ENCODE measurements at places on chromosomes 16 and 17.

DNA sequence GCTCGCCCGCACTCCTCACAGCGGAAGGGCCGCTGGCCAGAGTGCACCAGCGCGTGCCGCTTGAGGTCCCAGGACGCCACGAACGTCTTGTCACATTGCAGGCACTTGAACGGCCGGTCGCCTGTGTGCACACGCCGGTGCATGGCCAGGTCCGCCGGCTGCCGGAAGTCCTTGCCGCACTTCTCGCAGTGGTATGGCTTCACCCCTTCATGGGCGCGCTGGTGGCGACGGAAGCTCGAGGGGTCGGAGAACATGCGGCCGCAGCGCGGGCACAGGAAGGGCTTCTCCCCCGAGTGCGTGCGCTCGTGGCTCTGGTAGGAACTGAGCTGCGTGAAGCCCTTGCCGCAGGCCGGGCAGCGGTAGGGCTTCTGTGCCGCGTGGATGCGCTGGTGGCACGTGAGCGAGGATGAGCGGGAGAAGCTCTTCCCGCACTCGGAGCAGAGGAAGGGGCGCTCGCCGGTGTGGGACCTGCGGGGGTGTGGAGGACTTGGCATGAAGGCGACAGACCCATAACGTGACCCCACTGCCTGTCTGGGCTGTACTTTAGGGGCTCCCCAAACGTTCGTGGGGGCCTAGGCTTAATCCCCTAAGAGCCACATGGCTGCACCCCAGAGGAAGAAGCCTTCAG is 12.1 kb downstream of the ZNF668 start:
- DNase-seq: no peak

- DNase-seq: no peak
Measured at GRCh38 chr16:87604634-87605111, 2.4 kb downstream of the JPH3 start.

GRCh38 chr17:63774141-63774968 is at the start of gene DDX42:
Gene DDX42, plus strand, starts transcription at chr17:63774170. Its CDS starts 12,880 bp downstream, at chr17:63787050.
- no peak for DNase-seq

- no peak for DNase-seq
Measured at GRCh38 chr16:87389245-87389644, 2.9 kb upstream of the MAP1LC3B start.

GRCh38 chr17:8459831-8460230 is 24.1 kb downstream of the NDEL1 start:
- no peak for DNase-seq

DNA sequence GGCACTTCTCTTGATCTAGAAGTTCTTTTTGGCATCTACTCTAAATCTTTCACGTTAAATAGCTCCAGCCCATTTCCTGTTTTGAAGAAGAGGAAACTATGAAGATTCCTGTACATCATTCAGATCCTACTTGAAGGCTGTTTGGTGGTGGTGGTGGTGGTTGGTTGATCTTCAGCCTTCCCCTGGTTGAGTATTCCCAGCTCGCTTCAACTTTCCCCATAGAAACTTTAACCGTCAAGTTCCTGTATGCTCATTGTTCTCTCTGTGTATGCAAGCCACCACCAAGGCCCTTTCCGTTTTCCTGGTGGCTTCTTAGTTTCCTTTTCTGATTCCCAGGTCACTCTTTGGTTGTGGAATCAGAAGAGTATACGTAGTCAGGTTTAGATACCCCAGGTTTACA is 3.3 kb downstream of the LRRC46 start:
- DNase-seq: no peak

DNA sequence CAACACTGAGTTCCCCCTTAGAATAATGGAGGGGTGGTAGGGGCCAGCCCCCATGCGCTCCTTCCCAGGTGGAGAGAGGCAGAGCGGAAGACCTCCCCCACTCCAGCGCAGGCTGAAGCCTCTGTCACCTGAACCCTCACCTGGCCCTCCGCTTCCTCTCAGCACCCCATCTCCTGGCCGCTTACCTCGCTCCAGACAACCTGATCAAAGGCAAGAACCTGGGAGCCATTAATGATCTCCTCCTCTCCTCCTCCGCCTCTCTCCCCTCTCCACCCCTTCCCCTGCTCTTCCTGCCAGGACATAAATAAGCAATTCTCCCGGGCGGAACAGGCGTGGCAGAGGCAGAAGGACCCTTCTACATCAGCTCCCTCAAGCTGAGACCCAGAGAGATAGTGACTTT is 110.2 kb upstream of the LHX1 start:
- no peak for DNase-seq

DNA sequence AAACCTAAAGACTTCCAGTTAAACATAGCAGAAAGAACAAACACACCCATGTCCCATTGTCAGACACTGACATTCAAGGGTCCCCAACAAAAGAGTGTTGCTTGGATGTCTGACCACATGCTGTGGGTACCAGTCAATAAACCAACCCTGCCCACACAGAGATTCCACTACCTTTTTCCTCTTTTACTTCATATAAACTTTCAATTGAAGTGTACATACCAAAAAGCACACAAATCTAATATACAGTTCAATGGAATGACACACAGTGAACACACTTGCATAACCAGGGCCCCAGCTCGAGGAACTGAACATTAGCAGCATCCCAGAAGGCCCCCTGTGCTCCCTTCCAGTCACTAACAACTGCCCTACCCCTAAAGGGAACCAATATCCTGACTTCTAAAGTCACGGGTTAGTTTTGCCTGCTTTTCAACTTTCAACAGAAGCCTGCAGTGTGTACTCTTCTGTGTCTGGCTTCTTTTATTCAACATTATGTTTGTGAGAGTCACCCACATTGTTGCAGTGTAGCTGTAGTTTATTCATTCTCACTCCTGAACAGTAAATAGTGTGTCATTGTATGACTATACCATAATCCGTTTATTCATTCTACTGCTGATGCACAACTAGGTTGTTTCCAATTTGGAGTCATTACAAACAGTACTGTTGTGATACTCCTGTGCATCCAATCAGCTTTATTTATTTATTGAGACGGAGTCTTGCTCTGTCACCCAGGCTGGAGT is 18.0 kb downstream of the CFDP1 start:
- DNase-seq: no peak

- DNase-seq: no peak
Measured at GRCh38 chr16:31052114-31052513, 18.8 kb downstream of the STX4 start.

- DNase-seq: no peak
Measured at GRCh38 chr16:1223355-1224214, 1.5 kb downstream of the TPSG1 start.

- DNase-seq: no peak
Measured at GRCh38 chr16:54243202-54243601, 43.4 kb downstream of the IRX3 start.

- no peak for DNase-seq
Measured at GRCh38 chr17:42118545-42118944, 2.6 kb downstream of the KAT2A start.

- DNase-seq: no peak
Measured at GRCh38 chr17:13941781-13942180, 127.5 kb upstream of the COX10 start.

DNA sequence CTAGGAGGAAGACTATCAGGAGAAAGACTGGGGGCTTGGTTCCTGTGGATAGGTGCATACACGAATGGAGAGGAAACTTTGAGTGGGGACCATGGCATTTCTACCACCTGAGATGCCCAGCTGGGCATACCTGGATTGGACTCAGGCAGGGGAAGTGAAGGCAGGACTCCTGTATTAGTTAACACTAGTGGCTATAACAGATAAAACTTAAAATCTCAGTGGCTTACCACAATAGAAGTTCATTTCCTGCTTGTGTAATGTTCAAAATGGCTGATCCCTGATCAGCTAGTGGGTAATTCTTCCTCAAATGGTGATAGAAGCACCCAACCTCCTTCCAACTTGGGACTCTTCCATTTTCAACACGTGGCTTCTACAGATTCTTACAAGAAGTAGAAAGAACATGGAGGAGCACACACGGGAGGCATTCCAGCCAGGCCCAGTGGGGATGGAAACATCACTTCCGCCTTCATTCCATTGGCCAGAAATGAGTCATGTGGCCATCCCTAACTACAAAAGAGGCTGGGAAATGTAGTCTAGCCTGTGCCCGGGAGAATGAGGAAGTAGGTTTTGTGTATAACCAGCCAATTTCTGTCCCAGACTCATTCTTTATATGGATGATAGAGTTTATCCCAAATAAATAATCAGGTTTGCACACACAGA is 112.1 kb downstream of the UTP18 start:
- DNase-seq: no peak

DNA sequence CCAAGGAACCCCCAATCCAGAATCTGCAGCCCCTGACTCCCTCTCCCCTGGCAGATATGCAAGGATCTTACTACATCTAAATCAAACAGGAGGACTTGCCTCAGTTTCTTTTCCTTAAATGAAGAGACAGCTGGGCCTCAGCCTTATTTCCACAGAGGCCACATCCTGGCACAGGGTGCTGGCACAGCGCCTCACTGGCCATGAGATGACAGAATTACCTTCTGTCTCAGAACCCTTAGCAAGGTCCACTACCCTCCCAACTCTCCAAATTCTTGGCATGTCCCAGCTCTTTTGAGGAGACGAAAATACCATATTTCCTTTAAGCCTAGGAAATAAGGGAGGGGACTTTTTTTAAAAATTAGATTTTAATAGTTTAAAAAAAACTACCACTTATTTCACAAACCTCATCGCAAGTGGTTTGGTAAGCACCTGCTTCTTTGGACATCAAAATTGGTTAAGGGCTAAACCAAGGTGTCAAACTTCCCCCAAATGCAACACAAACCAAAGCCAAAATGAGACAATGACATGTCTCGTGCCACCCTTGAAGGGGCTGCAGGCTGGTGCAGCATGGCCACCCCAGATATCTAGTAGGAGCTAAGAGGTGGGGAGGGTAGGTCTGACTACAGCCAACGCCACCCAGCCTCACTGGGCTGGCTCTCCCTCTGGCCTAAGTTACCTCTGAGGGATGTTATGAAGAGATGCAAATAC is 25.3 kb downstream of the FAM117A start:
- DNase-seq: no peak

GRCh38 chr17:42034059-42034458 is 14.2 kb downstream of the NKIRAS2 start:
- no peak for DNase-seq

- no peak for DNase-seq
Measured at GRCh38 chr16:30659507-30660423, 1.5 kb downstream of the FBRS start.

DNA sequence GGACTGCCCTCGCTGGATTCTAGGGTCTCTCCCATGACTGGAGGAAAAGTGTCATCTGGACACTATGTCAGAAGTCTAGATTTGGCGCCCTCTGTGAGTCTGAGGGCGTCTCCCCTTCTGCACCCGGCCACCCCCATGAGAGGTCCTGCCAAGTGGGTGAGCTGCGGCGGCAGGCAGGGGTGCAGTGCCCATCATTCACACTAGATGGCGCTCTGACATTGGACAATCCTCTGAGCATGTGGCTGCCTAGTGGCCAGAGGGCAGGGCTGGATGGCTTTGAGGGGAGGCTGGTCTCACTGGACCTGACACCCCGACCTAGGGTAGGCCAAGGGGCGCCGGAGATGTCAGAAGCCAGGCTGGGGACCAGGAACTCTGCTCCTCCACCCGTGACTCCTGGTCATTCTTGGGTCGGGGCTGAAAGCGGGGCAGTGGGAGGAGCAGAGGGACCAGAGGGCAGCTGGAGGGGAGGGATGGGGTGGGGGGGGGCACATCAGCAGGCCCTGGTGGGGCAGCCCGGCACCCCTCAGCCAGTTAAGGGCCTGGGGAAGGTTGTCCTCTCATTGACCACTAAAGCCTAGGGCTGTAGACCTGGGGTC is 28.0 kb downstream of the MRM1 start:
- peak; percentile 68 for DNase-seq

DNA sequence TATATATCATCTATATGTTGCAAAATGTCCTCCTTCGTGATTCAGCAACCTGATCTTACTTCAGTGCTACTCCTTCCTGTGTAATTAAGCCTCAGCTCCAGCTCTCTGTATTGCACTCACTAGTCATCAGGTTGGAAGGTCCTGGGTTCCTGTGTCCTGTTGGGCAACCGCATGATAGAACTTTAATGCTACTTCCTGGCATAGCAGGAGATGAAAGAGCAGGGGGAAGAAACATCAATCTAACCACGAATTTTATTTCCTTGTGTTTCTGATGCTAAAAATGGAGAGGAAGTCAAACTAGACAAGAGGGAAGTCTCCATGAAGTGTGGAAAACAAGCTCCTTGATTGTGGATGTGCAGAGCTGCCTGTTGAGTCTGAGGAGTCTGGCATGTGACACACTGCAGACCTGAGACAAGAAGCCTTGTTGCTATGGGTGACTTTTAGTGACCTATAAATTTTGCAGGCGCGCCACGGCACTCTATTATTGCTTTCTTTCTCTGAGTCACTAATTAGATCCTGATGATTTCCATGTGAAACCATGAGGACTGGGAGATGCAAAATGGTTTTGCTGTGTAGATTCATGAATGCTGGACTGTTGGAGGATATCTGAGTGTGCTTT is 25.6 kb downstream of the IGSF6 start:
- DNase-seq: no peak

DNA sequence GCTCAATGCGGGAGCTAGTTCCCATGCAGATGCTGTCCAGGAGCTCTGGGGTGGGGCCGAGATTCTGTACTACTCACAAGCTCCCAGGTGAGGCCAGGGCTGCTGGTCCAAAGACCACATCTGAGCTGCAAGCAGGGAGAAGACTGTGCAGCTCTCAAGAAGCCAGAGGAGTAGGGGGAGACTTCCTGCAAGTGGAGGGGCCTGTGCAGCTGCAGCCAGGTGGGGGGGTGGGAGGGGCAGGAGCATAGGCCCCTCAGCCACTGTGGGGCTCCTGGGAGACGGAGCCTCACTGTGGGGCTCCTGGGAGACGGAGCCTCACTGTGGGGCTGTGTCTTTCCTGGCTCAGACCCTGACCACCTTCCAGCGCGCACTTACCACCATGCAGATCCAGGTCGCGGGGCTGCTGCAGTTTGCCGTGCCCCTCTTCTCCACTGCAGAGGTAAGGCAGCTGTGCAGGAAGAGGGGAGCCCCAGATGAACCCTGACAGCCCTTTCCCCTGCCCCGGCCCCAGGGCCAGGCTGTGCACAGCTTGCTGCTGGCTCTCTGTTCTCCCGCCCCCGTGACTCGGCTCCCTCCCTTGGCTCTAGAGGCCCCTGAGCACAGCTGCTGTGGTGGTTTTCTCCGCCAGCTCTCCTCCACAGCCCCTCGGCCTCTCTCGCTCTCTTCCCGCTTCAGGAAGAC is 24.3 kb upstream of the DNAI2 start:
- DNase-seq: no peak

DNA sequence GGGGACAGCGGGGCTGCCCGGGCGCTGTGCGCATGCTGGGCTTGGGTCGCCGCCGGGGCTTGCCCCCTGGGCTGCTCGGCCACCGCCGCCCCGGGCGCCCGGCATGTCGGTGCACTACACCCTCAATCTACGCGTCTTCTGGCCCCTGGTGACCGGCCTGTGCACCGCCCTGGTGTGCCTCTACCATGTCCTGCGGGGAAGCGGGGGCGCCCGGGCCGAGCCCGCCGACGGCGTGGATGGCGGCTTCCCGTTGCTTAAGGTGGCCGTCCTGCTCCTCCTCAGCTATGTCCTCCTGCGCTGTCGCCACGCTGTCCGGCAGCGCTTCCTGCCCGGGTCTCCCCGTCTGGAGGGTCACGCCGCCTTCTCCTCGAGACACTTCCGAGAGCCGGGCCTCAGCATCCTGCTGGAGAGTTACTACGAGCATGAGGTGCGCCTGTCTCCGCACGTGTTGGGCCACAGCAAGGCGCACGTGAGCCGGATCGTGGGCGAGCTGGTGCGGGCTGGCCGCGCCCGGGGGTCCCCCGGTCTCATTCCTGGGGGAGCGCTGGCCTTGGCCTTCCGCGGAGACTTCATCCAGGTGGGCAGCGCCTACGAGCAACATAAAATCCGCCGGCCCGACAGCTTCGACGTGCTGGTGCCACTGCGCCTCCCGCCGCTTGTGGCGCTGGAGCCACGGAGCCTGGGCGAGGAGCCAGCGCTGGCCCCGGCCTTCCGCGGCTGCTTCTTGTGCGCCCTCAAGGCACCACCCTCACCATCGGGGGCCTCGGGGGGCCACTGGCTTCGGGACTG is 789 bp downstream of the ITPRIPL2 start:
- DNase-seq: no peak

All from NCI-H1436 treated with DMSO at 0.1 percent for 48 hours (cell line).